ENCODE measurements at places on chromosomes 1 and 21. TPM values are rescaled to one million over a fixed set of nuclear protein-coding genes. Genes with fewer than 3 reads are reported as not detected.
A peak's percentile ranks its signal among the peaks of the same experiment; 100 is the strongest.

TSPAN1 gene
- total RNA-seq: 1.6 TPM

ENAH gene
- 73.4 TPM for total RNA-seq

GJA9 gene
- total RNA-seq: not detected

UBXN10 gene
- total RNA-seq: 5.4 TPM

DNA sequence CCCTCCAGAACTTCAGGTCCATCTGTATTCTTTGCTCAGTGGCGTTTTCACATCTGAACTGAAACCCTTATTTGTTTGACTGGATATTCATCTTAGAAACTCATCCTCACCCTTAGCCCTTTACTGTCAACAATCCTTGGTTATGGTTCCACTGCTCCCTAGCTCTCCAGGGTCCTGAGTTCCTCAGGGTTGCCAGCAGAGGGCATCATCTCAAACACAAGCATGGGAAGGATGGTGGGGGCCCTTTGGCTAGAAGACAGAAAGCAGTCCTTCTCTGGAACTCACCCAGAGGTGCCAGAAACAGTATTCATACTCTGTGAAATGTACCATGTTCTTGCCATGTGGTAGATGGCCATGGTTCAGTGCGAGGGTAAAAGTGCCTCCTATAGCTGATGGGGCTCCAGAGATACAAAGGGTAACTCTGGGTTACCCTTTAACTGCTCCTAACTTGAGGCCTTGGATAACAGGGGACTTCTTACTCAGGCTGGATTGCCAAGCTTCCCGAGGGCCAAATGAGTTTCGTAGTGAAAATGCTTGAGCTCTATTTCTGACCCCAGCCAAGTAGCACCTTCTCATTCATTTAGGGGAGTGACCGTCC lies 11.3 kb downstream of the NCSTN start:
- no peak for DNase-seq

- no peak for DNase-seq
Measured at GRCh38 chr1:51253691-51254090, 17.6 kb downstream of the RNF11 start.

GRCh38 chr1:103194984-103195383 lies 86.7 kb upstream of the COL11A1 start:
- DNase-seq: no peak

DNA sequence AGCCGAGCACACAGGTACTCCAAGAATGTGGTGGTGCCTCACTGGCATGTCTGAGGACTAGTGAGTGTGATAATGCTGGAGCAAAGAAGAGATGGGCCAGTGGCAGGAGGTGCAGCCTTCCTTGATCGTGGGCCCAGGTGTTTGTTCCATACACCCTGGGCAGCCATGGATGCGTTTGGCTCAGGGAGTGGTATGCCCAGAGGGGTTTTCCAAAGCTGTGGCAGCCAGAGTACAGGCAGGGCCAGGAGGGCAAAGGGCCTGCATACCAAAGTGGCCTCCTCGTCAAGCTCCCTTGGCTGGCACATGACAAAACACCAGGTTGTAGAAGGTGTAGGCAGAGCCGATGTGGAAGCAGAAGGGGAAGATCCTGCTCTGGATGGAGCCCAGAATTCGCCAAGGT lies 19.0 kb downstream of the PARS2 start:
- no peak for DNase-seq

- DNase-seq: peak; percentile 59
Measured at GRCh38 chr21:44391345-44392091, 38.1 kb downstream of the TRPM2 start.

DNA sequence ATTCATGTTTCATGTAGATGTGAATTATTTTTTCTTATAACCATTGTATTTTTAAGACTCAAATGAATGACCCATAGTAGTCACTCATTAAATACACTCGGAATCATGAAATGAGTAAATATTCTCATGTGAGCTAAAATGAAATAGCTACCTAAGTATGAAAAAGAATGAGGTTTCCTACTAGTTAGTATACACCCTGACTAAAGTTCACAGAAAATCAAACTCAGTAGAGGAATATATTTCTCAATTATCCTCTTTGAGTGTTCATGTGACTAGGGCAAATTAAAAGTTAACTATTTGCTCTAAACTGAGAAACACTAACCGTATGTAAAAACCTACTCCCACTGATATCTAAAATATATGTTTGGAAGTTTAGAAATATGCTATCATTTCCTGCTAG lies 187.8 kb downstream of the BRINP3 start:
- no peak for DNase-seq

DNA sequence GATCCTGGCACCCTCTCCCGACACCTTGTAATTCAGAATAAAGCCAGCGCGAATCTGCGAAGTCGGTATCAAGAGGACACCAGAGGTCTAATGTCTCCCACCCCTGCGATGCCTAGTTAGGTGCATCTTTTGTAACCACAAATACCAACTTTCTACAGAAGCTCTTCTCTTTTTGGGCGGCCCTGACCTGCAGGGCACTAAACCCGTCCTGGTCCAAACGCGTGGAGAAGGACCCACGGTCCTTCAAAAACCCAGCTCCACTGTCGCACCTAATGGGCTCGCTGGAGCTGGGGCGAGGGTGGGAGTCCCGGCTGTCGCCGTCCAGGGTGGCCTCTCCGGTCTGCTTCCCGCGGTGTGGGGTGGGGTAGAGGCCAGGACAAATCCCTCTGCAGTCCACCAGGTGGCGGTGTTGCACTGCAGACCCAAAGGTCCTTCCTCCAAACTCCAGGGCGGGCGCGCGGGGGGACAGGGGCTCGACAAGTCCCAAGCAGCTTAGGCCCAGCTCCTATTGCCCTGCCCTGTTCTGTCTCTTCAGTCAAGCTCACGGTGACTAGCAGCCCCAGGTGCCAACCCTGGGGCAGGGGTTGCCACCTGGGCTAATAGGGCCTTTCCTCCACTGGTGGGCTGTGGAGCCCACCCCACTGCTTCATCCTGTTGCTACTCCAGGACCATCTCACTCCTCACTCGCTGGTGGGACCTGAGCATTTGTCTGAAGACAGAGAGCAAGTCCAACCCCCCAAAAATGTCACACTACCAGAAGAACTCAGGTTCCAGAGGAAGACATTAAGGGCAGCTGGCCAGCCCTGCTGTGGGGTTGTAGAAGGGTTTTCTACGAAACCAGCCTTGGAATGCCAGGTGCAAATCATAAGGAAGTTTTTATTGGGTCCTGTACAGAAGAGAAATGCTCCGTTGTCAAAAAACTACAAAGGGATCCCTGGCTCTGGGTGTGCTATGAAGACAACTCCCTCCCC lies 2.8 kb downstream of the HES3 start:
- peak; percentile 87 for DNase-seq

- DNase-seq: no peak
Measured at GRCh38 chr1:20057886-20058420, 12.0 kb upstream of the PLA2G5 start.

DNA sequence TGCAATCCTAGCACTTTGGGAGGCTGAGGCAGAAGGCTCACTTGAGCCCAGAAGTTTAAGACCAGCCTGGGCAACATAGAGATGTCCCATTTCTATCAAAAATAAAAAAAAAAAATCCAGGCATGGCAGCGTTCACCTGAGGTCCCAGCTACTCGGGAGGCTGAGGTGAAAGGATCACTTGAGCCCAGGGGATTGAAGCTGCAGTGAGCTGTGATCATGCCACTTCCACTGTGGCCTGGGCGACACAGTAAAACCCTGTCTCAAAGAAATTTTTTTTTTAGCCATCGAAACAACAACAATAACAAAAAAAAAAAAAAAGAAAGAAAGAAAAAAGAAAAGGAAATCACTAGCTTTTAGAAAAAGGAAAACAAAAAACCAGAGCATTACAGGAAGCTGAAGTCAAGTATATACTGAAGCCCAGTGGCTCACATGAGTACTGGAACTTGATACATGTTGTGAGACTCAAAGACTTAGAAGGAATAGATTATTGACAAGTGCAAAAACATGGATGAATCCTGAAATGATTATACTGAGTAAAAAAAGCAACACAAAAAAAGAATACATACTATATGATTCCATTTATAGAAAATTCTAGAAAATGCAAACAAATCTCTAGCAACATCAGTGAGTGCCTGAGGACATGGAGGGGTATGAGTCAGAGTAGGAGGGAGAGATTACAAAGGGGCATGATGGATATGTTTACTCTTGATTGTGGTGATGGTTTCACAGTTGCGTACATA lies 6.1 kb upstream of the RABGAP1L start:
- DNase-seq: no peak

Measured in left cardiac atrium (tissue), 4 donors.